ENCODE measurements at places on chromosomes 12 and 14.

DNA sequence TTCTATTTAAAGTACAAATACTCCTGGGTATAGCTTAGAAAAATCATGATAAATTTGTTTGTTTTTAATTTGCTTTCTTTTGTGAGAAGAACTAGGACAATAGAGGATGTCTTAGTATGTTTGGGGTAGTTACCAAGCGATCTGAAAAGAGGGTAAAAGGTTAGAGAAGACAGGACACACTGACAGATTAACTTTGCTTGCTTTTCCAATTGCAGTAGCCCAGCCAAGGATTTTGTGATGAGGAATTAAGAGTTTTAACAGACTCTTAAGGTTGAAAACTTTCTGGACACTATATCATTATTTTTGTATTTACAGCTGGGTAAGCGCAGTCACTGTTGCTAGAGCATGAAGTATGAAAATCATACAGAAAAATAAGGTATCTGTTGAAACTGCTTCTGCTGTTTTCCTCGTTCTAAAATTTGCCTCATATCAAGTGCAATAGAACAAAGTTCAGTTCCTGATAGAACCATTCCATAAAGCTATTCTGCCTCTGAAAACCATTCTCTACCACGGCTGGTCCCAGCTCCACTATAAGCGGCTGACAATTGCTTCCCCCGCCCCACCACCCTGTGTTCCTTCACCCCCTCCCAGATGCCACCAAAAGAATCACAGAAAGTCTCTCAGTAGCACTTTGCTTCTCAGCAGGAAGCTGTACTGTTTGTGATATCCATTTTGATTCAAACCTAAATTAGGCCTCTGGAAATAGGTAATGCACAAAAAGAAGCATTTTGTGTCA is 413.4 kb downstream of the BCAT1 start:
- DNase-seq = no peak

DNA sequence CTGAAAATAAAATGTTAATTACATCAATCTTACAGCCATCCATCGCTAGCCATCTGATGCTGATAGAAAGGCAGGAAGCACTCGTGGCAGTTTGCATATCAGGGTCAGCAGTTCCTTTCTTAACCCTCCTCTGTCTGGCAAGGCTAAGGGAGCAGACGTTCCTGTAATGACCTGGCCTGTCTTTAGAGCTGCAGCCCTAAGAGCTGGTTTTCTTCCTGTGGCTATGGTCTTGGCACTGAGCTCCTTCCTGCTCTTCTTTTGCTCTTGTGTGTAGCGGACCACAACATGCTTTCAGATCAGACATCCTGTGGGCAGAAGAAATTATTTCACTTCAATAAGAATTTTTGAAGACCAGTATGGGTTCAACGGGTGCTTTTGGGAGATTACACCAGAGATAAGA is 170.4 kb downstream of the DAD1 start:
- no peak for DNase-seq

- DNase-seq = no peak
Observed at GRCh38 chr12:68564166-68564565, 46.5 kb upstream of the RAP1B start.

DNA sequence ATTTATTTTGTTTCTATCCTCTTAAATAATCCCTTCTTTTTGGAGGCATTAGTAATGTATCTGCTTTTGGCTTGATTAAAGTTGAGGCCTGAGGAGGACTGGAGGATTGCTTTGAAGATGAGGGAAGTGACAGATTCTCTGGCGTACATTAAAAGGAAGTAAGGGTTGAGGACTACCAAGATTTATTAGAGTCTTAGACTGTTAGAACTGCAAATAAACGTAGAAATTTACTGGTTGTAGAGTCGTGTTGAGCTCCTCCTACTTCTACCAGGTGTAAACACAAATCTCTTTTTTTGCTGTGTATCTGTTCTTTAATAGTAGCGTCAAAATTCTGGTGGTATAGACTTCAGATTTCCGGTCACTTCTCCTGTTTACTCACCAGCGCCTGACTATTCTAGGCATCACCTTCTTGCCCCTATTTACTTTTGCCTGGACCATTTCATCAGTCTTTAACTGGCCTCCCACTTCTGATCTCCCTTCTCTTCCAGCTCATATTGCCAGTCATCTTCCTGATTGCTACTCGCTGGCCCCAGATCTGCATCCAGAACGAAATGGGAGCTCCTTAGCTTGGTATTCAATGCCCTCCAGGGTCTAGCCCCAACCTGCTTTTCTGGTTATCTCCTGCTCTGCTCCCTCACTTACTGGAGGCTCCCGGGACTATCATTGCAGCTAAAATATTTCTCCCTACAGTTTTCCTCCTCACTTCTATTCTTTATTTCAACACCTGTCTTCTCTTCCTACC is 8.4 kb upstream of the EID3 start:
- DNase-seq = no peak

GRCh38 chr12:122471324-122472226 is 29.2 kb downstream of the ZCCHC8 start:
- DNase-seq = no peak

GRCh38 chr12:43099691-43100163 is 452.3 kb downstream of the ADAMTS20 start:
- DNase-seq = no peak

GRCh38 chr12:46499901-46500300 is 127.3 kb upstream of the SLC38A2 start:
- DNase-seq = no peak

- peak; percentile 29 for DNase-seq
Observed at GRCh38 chr12:50246873-50247612, 36.3 kb downstream of the LIMA1 start.

- DNase-seq = no peak
Observed at GRCh38 chr12:2503762-2504161, 291.0 kb upstream of the FKBP4 start.

DNA sequence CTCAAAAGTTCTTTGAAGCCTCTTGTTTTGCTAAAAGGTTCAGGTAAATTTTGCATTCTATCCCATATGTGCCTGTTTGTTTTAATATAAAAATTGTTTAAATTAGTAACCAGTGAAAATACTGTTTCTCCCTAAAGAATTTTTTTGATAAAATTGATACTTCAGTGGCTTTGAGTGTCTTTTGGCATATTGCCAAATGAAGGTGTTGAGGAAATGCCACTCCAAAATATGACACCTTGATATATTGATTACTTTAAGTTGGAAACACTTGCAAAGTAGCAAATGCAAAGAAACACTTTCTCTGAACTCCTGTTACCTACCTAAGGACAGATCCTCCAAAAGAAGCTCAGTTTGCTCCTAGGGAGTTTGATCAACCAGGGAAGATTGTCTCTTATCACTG is 8.4 kb downstream of the STYX start:
- DNase-seq = no peak

DNA sequence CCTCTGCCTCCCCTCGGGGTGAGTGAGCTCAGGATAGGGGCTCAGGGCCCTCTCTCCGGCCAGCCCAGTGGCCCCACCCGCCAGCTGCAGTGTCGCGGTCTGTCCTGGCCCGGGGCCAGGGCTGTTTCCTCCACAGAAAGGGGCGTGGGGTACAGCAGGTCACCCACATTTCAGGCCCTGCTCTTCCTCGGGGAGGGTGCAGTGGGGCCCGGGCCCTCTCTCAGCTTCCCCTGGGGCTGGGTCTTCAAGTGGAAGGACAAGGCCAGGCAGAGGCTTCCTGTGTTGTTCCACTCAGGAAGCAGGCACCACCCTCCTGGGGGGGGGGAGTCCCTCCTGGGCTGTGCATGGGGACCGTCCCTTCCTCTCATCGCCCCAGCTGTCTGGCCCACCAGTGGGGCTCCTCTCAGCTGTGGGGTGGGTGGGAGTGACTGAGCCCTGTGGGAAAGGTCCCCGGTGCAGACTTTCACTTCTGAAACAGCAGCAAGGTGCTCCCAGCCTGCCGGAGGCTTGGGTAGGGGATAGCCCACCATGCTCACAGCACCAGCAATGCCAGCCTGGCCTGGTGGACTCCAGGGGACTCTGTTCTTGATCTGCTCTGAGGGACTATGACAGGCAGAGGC is 3.7 kb downstream of the GPR132 start:
- DNase-seq = peak; percentile 72

GRCh38 chr14:42222924-42223471 is 616.3 kb downstream of the LRFN5 start:
- DNase-seq = no peak

- no peak for DNase-seq
Observed at GRCh38 chr14:91146661-91147060, 32.8 kb downstream of the DGLUCY start.

DNA sequence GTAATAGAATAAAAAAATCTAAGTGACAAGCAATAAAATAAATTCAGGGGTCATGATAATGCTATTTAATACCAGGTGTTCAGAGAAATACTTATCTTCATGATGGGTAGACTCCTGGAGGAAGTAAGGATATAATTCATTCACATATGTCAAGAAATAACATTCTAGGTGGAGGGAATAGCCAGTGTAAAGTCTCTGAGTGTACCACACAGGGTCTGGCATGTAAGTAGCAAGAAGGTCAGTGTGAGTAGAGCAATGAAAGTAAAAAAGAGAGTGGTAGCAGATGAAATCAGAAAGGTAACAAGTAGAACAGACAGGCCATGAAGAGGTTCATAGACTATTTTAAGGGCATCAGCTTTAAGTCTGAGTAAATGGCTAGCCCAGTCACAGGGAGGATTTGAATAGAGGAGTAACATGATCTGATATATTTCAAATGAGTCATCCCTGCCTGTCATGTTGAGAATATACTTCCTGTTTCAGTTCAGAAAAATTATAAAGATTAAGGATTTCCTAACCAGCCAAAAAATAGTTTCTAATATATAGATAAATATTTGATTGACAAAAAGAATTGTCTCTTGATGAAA is 519.9 kb downstream of the C12orf50 start:
- no peak for DNase-seq

- no peak for DNase-seq
Observed at GRCh38 chr14:90288651-90289355, 32.5 kb downstream of the PSMC1 start.

DNA sequence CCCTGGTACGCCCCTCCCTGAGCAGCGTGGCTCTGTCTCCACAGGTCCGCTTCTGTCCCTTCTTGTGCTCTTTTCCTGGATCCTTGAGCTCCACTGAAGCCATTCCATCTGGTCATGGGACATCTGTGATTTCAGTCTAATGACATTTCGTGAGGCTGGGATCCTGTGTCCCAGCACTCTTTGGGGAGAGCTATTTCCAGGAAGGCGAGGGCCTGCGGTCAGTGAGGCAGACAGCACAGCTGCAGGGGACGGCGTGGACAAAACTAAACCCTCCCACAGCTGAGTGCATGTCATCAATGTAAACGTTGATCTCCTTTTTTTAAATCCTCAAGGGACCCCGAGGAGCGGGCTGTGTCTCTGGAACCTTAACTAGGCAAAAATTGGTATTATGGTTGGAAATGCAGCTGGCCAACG is 127.7 kb downstream of the DACT1 start:
- DNase-seq = no peak

- DNase-seq = no peak
Observed at GRCh38 chr12:67981287-67982162, 7.7 kb upstream of the IFNG-AS1 start.

- peak; percentile 83 for DNase-seq
Observed at GRCh38 chr14:23567186-23568020, at the start of gene AP1G2. TSS of gene AP1G2 (minus strand) at chr14:23567791. CDS start at chr14:23567314, 477 bp downstream.

- DNase-seq = no peak
Observed at GRCh38 chr14:77186911-77187648, 5.5 kb downstream of the TMEM63C start.

- DNase-seq = no peak
Observed at GRCh38 chr12:7099290-7099996, 7.2 kb upstream of the C1R start.

GRCh38 chr12:42156232-42156631 is 11.6 kb upstream of the GXYLT1 start:
- no peak for DNase-seq

- DNase-seq = no peak
Observed at GRCh38 chr14:89382901-89383845, 33.9 kb downstream of the FOXN3 start.

DNA sequence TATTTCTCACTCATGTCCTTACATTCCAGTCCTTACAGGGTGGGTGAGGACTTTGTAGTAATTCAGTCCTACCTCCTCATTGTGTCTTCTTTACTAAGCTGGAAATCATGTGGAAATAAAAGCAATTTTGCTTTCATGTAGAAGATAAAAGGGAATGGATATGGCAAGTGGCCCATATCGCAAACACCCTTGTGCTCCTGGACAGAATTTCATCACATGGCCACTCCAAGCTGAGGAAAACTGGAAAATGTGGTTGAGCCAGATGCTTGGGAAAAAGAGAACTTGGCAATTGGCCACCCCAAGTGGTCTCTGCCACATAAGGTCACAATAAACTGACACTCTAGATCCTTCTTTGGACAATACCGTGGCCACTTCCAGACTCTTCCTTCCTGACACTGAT is 64.2 kb upstream of the IFNG-AS1 start:
- DNase-seq = no peak

DNA sequence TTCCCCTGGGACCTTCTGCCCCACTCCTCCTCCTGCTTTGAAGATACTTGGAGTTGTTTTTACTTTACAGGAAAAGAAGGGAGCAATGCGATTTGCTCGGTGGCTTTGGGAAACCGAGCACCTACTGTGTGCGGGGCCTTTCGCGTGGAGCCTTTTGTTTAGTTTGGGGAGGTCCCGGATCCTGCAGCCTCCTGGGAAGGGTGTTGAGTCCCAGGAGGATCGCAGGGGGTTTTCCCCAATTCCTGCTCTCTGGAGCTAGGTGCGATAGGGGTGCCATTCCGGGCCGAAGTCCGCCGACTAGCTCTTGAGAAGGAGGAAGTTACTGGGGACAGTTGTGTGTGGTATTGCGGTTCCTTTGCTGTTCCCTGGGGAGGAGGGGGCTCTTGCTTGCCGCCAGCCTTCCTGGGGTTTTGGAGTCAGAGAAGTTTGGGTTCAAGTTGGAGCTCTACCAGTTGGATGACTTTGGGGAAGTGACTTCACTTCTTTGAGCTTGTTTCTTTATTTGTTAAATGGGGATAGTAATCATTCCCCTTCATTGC is 1.1 kb downstream of the BRI3BP start:
- peak; percentile 4 for DNase-seq

DNA sequence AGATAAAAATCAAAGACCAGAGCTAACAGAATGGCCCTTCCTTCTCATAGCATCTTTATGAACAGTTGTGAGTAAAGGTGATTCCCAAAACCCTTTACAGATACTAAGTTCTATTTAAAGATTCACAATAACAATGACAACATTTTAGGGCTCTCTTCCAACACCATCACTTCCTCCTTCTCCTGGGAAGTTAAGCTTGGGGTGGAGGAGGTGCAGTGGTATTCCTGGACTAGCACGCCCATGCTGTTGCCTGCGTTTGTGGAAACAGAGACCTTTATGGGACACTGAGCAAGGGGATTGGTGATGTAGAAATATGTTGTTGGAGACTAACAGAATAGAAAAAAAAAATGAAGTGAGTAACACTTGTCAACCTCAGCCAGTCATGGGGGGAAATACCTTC is 22.5 kb downstream of the SYNE2 start:
- no peak for DNase-seq

All from activated CD4-positive, alpha-beta T cell treated with anti-CD3 and anti-CD28 coated beads, Interleukin-2, amount 50 U/mL, for 24 hours (primary cell).